ENCODE measurements at places on chromosomes 5 and 9.

- no peak for DNase-seq
Measured at GRCh38 chr5:74621492-74621891, 19.0 kb downstream of the ENC1 start.

DNA sequence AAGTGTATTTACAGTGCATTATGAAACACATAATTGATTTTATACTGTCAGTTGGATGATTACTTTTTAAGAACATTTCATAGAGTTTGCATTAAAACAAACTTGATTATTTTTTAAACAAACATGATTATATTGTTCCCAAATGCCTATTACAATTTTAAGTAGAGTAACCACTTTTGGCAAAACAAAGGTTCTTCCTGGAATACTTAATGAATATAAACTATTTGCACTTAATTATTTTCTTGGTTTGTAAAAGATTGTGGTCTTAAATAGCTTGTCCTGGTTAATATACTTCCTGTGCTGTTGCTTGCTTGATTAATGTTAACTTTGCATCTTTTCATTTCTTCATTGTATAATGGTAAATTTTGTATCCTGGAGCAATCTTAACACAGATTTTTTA lies 180.0 kb downstream of the CDH12 start:
- DNase-seq = no peak

GRCh38 chr9:105242557-105242956 lies 1.9 kb upstream of the SLC44A1 start:
- no peak for DNase-seq

GRCh38 chr5:32790411-32790951 lies 79.4 kb downstream of the NPR3 start:
- DNase-seq = no peak
